ENCODE measurements at places on chromosomes 1 and 21. TPM values are rescaled to one million over a fixed set of nuclear protein-coding genes. Genes with fewer than 3 reads are reported as not detected.
A peak's percentile ranks its signal among the peaks of the same experiment; 100 is the strongest.

GRCh38 chr1:206649261-206649921, 14.1 kb downstream of the DYRK3 start:
- H3K4me3 ChIP-seq: no peak overlapping the region
- H3K27me3 ChIP-seq: no peaks in the 10 kb centered on the region
- H3K4me1 ChIP-seq: no peaks in the 10 kb centered on the region

- H3K27me3 ChIP-seq: no peaks in the 10 kb centered on the region
- H3K4me3 ChIP-seq: peak overlapping the region; percentile 62
- peak; percentile 70 for DNase-seq
- H3K4me1 ChIP-seq: no peaks in the 10 kb centered on the region
These were observed 1.4 kb downstream of the SLC22A15 start for GRCh38 chr1:115977499-115978258.

ZNF648 gene
- total RNA-seq: not detected

PKNOX1 gene
- 14.9 TPM for total RNA-seq

DNA sequence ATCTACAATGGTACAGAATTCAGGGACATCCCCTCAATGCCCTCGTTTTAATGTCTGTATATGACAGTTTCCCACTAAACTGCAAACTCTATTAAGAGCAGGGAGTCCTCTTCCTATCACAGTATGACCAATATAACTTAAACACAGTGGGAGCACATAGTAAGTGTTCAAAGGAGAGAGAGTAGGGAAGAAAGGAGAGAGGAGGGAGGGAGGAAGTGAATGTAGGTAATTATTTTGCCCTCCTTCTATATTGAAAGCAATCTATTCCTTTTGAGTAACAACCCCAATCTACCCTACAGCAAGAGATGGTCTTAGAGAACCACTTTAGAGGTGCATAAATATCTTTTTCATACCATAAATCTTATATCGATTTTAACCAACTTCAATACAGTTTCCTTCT, 121.4 kb downstream of the MRPL39 start:
- H3K27ac ChIP-seq: no peak overlapping the region
- no peaks in the 10 kb centered on the region for H3K27me3 ChIP-seq
- no peaks in the 10 kb centered on the region for H3K36me3 ChIP-seq
- no peaks in the 10 kb centered on the region for H3K4me1 ChIP-seq
- H3K4me3 ChIP-seq: no peak overlapping the region

CLCNKA gene
- total RNA-seq: not detected
